ENCODE measurements at places on chromosomes 12 and 14.

DNA sequence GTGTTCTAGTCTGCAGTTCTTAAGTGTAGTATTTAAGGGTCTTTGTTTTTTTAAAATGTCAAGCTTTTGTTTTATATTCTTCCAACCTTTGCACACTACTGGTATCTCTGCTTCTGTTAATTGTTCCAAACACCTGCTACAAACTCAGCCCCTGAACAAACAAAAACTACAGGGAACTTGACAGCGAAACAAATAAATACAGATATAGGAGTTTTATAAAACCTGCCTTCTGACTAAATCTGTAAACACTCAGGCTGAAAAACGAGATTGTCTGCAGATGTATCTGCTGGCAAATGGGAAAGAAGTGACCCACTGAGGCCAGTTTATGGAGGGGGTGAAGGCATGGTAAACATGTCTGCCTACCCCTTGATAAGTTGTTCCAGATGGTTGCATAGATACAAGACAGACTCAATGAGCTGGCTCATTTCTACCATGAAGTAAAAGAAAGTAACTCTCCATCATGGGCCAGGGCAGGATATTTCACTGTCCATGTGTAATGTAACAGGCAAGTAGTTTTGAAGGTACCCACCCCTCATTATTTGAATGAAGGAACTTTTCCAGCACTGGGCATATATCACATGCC, 75.6 kb downstream of the LMO3 start:
- DNase-seq = no peak

DNA sequence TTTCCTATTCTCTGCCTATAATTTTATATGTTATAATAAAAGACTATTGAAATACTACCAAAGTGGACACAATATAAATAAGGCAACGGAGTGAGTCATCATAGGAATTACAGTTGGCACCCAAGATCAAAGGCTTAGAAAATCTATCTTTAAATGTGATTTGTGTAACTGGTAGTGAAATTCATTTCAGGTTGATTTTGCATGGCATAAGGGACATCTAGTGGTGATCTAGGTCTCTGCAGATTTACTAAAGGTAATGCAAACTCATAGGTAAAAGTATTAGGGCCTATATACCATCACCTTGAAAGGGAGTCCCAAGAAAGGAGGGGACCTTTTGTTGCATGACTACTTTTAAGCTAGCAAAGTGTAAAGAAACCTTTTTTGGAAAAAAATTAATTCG, 527.2 kb downstream of the NRXN3 start:
- DNase-seq = no peak

- DNase-seq = no peak
Observed at GRCh38 chr12:93178154-93178878, 199.4 kb upstream of the NUDT4 start.

DNA sequence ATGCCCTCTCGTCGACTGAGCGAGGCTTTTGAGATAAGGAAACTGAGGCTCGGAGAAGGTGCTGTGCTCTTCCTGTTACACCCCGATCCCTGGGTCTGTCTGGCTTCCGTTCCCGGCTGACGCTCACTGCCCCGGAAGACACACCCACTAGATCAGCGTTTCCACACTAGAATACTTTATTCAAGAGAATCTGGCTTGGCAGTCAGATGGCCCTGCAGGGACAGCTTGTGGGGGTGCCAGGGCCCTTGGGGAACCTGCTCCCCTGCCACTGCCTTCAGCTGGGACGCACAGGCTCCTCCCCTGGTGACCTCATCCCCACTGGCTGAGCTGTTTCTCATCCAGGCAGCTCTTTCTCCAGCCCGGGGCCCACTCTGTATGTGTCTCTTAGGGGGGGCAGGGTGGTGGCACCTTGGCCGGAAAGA, 13.7 kb downstream of the PGF start:
- peak; percentile 39 for DNase-seq

GRCh38 chr12:55407866-55408265, 7.5 kb downstream of the OR6C65 start:
- DNase-seq = no peak

DNA sequence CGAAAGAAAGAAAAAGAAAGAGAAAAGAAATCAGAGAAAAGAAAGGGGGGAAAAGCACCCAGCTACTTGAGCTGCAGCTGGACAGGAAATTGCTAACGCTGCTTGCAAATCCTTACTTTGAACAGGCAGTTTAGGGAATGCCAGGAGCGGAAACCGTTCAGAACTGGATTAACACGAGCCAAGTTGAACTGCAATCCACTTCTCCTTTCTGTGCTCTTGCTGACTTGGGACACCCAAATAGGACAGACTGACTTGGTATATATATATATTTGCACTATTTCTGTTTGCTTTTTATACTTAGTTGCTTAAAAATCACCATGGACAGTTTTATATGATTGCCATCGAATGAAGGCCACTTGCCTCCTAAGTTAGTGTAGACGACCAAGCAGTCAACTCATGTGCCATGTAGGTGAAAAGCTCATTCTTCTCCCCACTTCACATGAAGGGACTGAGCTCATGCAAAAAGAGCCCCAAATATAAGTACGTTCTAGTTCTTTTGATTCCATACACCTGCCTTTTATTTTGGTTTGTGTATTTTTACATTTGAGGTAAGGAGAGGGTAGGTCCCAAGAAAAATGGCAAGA, 5.5 kb downstream of the DUSP6 start:
- DNase-seq = no peak

- no peak for DNase-seq
Observed at GRCh38 chr14:105204206-105204930, 23.3 kb upstream of the NUDT14 start.

DNA sequence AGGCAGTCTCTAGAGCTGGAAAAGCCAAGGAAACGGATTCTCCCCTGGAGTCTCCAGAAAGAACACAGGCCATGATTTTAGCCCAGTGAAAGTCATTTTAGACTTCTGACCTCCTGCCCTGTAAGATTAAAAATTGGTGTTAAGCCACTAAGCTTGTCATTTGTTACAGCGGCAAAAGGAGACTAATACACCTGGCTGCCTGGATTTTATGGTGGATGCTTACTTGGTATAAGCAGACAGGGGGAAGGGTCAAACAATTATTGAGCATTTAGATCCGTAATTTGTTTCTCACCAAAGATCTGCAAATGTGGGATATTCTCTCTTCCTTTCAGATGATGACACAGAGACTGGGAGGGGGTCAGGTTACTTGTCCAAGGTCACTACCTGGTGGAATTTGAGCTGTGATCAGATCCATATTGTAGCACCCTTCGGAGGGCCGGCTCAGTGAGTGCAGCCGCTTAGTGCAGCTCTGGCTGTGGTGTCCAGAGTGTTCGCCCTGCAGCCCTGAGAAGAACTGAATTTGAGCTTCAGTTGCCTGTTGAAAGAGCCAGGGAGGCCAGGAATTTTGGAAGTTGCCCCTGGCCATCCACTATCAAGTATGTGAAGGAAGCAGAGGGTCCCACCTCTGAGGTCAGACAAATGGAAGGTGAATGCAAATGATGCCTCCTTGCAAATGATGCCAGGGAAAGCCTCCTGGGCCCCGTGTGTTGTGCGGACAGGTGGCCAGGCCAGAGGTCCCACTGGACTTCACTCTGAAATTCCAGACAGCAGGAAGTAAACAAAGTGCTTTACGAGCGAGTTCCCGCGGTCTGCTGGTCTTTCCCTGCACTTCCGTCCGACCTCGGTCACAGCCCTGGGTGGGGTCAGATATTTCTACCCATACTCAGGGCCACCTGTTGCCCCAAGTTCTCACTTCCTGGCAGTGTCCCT, 15.1 kb downstream of the GLRX5 start:
- DNase-seq = no peak

- no peak for DNase-seq
Observed at GRCh38 chr12:68815928-68816800, 8.2 kb downstream of the MDM2 start.

DNA sequence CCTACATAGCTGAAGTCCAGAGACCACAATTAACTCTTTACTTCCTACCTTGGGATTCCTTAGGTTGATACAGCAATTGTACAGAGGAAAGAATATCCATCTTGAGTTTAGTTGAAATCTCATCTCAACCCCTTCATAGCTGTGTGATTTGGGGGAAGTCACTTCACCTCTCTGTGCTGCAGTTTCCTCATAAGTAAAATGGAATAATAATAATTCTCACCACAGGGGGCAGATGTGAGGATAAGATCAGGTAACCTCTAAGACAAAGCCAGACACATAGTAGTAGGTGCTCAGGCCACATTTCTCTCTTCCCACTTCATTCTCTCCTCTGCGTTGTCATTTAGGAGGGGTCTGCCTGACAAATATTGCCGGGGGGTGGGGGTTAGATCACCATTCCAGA, 6.7 kb downstream of the FOXN4 start:
- DNase-seq = no peak

GRCh38 chr14:91155626-91156089, 41.8 kb downstream of the DGLUCY start:
- DNase-seq = no peak

DNA sequence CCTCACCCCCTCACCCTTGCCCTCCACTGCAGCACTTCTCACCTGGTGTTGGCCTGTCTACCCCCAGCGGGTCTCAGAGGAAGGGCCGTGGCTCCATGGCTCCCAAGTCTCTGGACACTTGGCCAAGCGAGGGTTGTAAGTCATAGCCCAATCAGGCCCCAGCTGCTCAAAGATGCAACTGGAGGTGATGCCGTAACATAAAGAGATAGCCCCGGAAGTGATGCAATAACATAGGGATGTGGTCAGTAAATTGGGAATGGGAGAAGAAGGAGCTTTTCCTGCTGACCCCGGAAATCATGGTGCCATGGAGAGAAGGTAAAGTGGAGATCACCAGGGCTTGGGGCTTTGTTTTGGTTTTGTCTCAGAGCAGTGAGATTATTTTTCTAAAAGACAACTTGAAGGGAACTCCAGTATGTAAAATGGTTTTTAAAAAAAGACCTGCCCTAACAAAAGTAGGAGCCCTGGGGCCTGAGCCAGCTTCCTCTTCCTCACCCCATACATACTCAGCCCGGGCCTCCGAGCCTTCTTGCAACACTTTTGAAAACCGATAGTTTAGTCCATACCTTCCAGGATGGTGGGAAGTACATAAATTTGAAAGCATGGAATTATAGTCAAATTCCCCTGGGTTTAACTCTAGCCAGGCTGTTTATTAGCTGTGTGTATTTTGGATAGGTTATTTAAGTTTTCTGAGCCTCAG, 212.5 kb downstream of the CRADD start:
- DNase-seq = no peak

DNA sequence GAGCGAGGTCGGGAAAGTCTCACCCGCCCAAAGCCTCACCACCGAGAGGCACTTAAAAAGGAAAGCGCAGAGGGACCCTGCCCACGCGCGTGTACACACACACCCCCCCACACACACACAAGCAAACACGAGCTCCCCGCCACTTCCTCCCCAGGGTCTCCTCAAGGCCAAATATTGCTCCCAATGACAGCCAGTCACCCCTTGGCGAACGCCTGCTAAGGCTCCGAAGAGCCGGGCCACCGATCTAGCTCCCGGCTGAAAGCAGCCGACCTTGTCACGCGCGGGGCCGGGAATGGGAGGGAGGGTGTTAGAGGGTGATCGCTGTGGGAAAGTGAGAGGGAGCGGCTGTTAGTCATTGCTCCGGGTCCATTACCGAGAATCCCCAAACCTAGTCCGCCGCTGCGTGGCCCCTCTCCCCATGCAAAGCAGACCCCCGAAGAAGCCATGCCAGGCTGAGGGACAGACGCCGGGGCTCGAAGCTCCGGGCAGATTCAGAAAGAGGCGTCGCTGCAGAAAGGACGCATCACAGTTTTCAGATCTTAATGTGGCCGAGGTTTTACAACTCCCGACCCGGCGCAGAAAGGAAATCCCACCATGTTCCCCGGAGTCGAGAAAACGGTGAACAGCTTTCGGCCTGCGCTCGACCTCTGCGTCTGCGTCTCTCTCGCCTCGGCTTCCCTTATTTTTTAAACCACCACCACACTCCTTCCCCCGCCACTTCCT, 2.6 kb downstream of the BMP4 start:
- no peak for DNase-seq

DNA sequence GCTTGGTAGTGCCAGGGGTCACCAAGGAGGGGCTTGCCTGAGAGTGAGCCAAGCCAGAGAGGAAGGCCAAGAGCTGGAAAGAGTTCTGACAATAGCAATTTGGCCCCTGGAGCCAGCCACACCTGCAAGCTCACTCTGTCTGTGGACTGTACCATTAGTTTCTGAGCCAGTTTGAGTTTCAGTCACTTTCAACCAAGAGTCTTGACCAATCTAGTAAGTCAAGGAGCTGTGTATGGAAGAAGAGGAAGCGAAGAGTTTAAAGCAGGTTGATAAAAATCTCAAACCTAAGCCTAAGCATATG, 38.5 kb downstream of the NT5DC3 start:
- DNase-seq = no peak

- no peak for DNase-seq
Observed at GRCh38 chr14:66247662-66248193, 238.4 kb upstream of the CCDC196 start.
